ENCODE measurements at places on chromosomes 5 and 9.

- peak; percentile 77 for DNase-seq
Observed at GRCh38 chr5:150217873-150218692, 28.2 kb downstream of the SLC6A7 start.

- DNase-seq: no peak
Observed at GRCh38 chr9:11312966-11313365, 700.2 kb upstream of the PTPRD start.

- DNase-seq: no peak
Observed at GRCh38 chr5:75457691-75458090, 53.7 kb downstream of the CERT1 start.

DNA sequence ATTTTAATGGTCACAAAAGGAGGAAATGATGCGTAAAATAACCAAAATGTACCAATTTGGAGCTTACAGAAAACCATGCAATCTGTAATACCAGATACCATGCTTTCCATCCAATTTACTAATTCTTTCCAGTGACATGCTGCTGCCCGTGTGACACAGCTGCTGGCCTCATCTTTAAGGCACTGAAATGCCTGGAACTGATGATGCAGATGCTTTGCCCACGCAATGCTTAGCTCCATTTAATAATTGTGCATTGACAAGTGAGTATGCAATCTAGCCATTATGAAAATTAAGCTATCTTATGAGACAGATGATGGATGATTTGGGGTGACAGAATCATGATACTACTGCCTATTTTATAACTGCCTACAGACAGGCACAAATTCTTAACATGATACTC, 169.2 kb upstream of the CTNND2 start:
- no peak for DNase-seq

DNA sequence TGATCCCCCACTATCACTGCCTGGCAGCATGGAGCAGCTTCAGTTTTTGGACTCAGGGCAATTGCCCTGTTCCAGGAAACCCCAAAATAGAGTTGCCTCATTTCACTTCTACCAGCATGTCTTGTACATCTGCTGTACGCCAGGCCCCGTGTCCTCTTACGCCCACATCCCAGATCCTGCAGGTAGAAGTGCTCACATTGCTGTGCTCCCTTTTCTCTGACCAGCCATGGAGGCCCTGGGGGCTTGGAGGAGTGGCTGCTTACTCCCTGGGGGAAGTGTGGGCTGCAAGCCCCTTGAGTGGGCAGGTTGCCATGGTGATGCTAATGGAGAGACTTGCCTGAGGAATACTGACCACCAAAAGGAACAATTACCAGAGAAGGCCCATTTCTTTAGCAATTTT, 55.6 kb upstream of the KCNIP1 start:
- DNase-seq: no peak

DNA sequence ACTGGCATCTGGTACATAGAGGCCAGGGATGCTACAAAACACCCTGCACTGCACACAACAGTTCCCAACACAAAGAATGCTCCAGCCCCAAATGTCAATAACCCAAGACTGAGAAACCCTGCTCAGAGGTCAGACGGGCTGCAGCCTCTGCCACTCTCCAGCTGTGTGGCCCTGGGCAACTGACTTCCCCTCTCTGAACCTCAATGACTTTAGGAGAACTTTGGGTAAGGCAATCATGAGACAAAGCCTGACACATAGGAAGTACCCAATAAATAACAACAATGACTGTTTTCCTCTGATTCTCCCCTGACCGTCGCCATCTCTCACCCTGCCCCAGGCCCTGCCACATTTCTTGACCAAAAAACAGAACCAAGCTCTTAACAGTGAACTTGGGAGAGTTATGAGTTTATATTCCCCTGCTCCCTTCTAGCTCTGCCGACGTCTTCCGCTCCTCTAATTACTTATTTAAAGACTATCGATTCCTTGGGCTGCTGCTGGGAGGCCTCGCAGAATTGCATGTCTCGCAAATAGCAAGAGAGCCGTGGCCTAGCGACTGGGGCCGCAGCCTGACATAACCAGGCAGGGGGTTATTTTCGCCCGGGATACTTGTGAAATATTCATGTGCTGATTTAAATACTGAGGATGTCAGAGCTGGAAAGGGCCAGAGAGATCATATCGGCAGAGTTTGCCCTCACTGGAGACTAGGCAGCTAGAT, 24.5 kb upstream of the CRB2 start:
- no peak for DNase-seq

DNA sequence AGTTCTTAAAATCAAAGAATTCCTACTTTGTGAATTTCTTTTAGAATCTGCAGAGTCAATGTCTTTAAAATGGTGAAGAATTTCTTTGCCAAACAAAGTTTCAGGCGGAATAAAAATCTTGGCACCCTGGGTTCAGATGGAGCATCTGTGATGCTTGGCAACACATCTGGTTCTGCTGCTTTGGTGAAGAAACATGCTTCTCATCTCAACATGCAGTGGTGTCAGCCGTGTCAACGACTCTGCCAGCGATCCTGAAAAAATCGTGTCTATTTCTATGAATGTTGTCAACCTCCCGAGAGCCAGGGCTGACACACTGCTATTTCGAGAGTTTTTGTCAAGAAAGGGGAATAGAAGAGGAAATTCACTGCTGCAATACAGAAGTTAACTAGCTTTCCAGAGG, 151.5 kb downstream of the SLF1 start:
- DNase-seq: no peak

DNA sequence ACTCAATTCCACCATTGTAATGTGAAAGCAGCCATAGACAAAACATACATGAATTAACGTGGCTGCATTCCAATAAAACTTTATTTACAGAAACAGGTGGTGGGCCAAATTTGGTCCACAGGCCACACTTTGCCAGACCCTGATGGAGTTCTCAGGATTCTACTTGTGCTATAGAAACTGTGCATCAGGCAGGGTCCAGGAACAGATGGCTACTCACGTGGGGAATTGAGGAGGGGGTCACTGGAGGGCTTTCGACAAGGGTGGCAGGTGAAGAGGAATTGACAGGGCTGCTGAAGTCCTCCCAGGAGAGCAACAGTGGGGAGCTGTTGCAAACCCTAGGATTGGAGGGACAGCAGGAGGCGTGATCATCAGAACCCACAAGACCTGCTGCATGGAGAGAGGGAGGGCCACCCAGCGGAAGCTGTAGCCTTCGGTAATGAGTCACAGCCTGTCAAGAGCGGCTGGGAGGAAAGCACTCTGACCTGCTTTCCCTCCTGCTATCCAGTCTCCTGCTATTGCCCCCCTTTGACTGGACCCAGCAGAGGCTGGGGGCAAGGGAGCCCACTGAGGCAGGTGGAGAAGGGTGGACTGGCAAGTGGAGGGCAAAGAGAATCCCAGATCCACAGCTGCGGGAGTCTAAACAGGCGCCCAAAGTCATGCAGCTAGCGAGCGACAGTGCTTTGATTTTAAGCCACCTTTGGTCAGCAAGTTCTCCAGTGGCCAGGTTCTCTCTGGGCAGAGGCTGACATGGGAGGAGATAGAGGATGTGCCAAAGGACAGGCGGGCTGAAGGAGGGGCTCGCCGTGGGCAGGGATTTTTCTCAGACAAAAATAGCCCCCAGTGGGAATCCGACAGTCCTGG, 138.3 kb upstream of the SMIM23 start:
- no peak for DNase-seq

DNA sequence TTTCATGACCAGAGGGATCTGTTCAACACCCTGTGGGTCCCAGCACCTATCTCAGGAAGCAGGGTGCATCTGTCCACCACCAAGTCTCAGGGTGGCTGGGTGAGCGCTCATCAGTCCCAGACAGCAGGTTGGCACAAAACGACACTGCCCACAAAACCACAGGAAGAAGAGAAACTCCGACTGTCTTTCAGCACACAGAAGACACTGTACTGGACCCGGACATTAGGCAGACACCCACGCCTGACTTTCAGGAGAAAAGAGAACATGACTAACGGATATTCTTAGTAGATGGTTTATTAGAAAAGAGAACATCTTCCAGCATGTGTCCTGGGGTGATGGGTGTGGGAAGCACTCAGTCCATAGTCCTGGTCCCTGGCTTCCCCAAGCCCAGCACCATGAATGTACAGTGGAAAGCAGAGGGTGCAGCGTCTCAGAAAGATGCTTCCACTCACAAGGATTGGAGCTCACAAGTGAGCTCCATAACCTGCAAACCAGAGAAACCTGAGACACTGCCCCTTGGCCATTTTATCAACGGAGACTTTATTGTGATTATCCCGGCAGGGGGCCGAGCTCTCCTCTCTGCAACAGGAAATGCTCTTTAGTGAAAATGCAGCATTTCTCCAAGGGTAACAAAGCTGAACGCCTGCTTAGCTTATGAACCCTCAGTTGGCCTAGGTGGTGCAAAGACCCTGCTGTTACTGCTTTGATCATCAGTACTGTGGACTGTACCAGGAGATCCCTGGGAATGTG, 35.8 kb upstream of the LCP2 start:
- peak; percentile 76 for DNase-seq

DNA sequence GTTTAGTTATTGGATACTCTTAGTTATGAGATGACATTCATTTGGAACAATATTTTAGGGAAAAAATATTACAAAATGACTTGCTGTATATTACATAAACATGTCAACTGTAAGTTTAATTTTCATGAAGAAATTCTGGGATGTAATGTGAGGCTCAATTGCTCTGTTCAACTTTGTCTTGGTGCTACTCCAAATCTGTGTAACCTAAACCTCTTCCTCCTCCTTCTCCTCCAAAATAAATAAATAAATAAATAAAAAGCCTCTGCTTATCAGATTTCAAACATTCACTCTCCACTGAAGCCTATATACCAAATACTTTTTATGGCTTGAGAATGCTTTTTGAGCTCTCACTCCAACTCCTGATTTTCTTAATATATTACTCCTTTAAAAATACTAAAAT, 27.7 kb downstream of the ACTBL2 start:
- DNase-seq: no peak

GRCh38 chr5:164364237-164365208, 859.1 kb downstream of the MAT2B start:
- DNase-seq: no peak

DNA sequence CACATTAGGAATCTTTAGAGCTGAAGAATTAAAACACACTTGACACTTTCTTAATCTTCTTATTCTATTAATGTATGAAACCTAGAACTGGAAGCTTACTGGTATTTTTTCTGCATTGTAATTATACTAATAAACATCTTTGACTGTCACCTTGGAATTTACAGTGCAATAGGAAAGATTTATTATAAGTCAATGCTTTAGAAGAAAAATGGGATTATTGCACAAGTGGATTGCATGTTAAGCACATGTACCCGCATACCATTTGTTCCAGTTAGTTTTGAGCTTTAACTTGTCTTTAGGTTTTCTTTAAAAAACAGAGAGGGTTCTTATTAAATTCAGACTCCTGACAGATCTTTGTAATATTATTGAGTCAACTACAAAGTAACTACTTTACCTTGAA, 278.5 kb downstream of the CCDC171 start:
- no peak for DNase-seq

DNA sequence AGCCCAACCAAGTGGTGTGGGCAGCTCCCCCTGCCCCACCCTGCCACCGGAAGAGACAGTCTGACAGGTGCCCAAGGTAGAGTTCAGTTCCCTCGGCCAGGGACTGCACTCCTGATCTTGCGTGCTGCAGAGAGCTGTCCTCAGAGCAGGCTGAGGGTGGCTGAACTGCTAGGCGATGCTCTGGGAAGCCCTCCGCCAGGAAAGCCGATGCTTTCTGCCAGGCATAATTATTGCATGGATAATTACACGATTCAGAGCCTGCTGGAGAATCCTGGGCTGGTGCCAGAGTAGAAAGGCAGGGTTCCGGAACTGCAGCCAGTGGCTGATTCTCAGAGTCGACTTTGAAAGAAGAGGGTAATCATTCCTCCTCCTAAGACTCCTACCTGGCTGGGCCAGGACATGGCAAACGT, 19.3 kb downstream of the KCNIP1 start:
- DNase-seq: no peak

DNA sequence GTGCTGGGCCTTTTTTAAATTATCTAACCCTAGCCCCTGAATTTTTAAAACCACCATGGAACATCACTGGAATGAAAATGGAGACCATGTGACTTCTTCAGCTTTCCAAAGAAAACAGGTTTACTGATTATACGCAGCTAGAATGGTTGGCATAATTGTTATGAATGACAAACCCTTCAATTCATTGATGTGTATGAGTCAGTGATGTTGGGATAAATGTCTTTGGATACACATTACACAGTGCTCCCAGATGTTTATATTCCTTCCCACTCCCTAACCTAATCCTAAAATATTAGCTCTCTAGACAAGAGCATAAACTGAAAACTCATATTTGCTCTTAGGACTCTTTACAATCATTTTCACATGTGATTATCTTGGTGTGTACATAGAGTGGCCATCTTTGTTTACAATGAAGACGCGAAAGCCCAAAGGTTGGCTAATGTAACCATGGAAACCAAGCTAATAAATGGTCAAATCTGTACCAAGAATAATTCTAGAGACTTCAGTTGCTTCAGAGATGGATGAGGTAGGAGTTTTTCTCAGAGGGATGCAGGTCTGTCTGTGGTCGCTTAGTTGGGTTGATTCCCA, 131.2 kb upstream of the HMHB1 start:
- DNase-seq: no peak

DNA sequence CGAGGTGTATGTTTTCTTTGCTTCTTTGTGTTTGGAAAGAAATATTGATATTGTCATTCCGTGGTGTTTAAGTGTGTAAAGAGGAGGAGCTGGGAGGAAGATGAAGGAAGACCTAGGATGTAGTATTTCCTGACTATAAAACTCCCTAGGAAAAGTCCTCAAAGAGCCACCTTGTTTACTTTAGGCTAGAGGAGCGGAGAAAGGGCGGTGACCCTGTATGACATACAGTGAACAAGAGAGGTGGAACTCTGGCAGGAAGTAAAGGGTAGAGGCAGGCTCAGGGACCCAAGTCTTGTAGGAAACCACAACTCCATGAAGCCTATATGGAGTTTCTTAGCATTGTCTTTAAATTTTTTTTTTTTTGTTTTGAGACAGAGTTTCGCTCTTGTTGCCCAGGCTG, 303.9 kb downstream of the DOCK8 start:
- no peak for DNase-seq

- DNase-seq: no peak
Observed at GRCh38 chr9:131657037-131657377, 82.9 kb downstream of the RAPGEF1 start.

- no peak for DNase-seq
Observed at GRCh38 chr5:120043431-120043830, 414.1 kb downstream of the FAM170A start.

DNA sequence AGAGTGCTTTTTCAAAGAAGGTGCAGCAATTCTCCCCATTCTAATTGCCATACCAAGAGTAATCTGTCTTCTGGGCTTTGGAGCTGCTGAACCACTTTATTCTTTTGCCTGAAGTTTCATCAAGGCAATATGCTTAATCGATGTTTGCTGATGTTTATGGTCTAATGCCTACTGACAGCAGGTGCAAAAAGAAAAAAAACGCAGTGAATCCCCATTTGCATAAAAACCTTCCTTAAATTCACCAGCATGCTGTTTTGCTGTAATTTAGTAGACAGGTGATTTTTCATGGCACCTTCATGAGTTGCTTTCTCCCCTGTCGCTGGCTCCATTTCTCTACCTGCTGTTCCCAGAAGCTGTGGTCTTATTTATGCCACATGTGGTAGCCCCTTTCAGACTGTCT, 83.1 kb upstream of the MAST4 start:
- DNase-seq: no peak

Data from activated T-cell treated with anti-CD3 and anti-CD28 coated beads, Interleukin-2, amount 50 U/mL, for 72 hours (primary cell).